Thyroid gland (tissue), 4 donors: ENCODE measurements at places on chromosomes 13 and 19. TPM values are rescaled to one million over a fixed set of nuclear protein-coding genes. Genes with fewer than 3 reads are reported as not detected.

- H3K27me3 ChIP-seq: no peaks in the 10 kb centered on the region
- DNase-seq: no peak
- H3K36me3 ChIP-seq: peaks cover 9% of the 10 kb centered on the region
- H3K4me1 ChIP-seq: no peaks in the 10 kb centered on the region
- no peak overlapping the region for H3K27ac ChIP-seq
Observed at GRCh38 chr13:102838982-102839381, 6.8 kb upstream of the ERCC5 start.

DNA sequence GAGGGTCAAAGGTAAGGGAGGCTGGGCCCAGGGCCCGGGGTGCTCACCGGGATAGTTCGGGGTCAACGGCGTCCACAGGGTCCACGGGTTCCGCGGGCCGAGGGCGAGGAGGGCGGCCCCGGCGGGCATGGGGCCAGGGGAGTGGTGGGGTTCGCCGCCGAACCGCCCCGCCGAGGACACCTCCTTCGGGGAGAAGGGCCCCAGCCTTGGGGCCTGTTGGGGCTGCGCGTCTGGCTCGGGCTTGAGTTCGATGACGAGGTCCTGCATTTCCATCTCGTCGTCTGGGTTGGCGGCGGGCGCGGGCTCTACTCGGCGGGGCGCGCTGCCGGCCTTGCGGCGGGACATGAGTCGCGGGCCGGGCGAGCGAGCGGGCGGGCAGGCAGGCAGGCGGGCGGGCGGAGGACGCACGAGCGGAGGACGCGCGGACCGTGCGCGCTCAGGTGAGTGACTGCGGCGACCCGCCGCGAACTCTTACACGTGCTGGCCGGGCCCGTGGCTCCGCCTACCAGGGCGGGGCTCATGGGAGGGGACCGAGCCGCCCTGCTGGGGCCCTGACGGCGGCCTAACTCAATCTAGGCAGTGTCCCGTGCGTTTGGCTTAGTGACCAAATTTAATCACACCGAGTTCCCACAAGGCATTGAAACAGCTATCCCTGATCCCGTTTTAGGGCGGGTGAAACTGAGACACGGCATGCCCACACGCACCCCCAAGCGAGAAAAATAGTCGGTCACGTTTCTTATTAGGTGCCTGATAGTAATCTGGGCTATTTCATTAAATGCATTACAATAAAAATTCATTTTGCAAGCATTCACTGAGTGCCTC lies at the start of gene ZNF296:
ZNF296 (minus strand) TSS at position 450 of the 822 bp plus-strand sequence; CDS start at position 345, 105 bp downstream.
- peaks cover 4% of the 10 kb centered on the region for H3K36me3 ChIP-seq
- peaks cover 37% of the 10 kb centered on the region for H3K4me1 ChIP-seq
- no peak within 1 kb of the TSS for H3K27ac ChIP-seq
- H3K27me3 ChIP-seq: no peaks in the 10 kb centered on the region

DNA sequence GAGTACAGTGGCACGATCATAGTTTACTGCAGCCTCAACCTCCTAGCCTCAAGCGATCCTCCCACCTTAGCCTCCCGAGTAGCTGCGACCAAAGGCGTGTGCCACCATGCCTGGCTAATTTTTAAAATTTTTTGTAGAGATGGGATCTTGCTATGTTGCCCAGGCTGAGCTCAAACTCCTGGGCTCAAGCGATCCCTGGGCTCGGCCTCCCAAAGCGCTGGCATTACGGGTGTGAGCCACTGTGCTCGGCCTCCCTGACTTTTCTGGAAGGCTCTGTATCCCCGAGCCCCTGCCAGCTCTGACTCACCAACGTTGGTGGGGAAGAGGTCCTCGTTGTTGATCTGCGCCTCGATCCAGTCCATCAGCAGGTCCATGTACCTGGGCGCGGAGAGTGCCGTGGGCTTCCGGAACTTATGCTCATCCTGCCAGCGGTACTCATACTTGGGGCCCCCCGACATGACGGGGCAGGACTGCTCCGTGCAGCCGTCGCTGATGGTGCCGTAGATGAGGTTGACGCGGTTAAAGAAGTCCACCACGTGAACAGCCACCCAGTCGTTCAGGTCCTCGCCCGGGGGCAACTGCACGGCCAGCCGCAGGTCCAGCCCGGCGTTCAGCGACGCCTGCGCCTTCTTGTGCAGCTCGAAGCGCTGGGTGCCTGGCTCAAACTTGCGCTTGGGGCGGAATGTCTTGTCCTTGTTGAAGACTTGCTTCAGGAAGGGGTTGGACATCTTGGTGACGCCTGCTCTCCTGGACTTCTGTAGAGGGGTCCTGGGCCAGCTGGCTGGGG lies 18.1 kb downstream of the MOB3A start:
- no peak overlapping the region for H3K4me3 ChIP-seq
- no peak overlapping the region for H3K27ac ChIP-seq
- H3K36me3 ChIP-seq: peaks cover 33% of the 10 kb centered on the region
- no peaks in the 10 kb centered on the region for H3K4me1 ChIP-seq
- no peak for DNase-seq

- no peaks in the 10 kb centered on the region for H3K4me1 ChIP-seq
- DNase-seq: no peak
- H3K27ac ChIP-seq: no peak overlapping the region
- no peaks in the 10 kb centered on the region for H3K36me3 ChIP-seq
- no peaks in the 10 kb centered on the region for H3K27me3 ChIP-seq
- H3K4me3 ChIP-seq: no peak overlapping the region
Observed at GRCh38 chr13:91661692-91662490, 263.5 kb downstream of the GPC5 start.

SPACA4 gene
- total RNA-seq: not detected
